ENCODE measurements at places on chromosomes 13 and 19. TPM values are rescaled to one million over a fixed set of nuclear protein-coding genes. Genes with fewer than 3 reads are reported as not detected.

ZNF260 gene
- total RNA-seq: 22.5 TPM

FKRP gene
- 42.2 TPM for total RNA-seq

SIGLEC14 gene
- not detected for total RNA-seq

CCDC8 gene
- 27.5 TPM for total RNA-seq

TEX29 gene
- total RNA-seq: not detected

All from H9 (cell line).